HFF-Myc (cell line): ENCODE measurements at places on chromosomes 1 and 21.

DNA sequence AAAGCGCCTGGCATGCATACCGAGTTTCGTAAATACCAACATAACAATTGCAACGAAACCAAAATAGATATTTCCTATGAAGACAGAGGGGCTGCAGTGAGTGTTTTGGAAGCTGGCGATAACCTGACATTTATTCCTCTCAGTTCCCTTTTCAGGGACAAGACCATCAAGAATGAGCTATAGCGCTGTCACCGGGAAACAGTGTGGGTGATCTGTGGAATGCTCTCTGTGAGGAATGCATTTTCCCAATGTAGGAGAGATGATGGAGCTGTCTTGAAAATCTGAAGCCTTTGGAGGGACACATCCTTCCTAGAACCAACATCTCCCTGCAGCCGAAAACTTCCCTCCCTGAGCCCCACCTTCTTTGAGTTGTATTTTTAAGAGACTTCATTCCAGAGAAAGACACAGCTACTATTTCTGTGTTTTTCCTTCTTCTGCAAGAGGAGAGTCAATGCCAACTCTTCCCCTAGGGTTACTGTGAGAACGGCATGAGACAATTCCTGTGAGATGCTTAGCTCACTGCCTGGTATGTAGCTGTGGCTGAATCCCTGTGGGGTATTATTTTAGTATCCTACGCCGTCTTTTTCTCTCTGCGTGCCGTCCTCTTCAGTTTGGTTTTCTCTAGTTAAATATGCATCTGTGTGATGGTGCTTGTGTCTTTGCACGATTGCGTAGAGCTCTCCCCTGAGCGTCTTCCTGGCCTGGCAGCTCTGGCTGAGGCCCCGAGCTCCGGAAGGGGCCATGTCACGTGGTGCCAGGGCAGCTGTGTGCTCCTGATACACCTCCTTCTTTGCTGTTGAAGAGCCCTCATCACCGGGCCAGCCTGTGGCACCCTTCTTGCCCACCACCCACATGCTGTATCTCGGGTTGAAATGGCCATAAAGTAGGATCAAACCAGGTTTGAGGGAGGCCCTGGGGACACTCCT is 45.2 kb downstream of the AJAP1 start:
- DNase-seq = no peak

- no peak for DNase-seq
These were observed 62.2 kb downstream of the PSMG1 start for GRCh38 chr21:39120876-39121599.

DNA sequence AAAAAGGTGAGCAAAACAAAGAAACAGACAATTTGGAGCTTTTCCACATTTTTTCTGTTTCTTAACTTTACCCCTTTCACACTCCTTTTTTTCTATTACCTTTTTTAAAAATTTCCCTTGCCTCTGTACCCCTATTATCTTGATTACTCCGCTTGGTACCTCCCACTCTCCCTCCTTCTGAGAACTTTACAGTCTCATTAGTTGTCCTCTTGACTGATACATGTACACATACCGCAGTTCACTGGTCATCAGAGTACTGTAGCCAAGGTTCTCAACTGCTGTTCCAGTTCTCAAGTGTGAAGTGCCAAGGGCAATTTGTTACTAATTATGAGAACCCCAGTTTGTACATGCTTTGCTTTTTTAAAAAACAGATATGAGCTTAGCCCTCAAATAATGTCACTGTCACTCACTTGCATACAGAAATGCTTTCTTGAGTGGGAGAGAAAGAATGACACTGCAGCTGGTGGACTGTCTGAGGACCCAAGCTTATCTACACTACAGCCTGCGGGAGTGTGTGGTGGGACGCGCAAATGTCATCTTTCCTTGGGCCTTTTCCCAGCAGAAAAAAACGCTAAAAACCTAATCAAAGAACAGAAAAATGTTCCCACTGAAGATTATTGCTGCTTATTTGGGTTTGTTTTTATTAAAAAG is 160.8 kb downstream of the DISP1 start:
- DNase-seq = no peak

DNA sequence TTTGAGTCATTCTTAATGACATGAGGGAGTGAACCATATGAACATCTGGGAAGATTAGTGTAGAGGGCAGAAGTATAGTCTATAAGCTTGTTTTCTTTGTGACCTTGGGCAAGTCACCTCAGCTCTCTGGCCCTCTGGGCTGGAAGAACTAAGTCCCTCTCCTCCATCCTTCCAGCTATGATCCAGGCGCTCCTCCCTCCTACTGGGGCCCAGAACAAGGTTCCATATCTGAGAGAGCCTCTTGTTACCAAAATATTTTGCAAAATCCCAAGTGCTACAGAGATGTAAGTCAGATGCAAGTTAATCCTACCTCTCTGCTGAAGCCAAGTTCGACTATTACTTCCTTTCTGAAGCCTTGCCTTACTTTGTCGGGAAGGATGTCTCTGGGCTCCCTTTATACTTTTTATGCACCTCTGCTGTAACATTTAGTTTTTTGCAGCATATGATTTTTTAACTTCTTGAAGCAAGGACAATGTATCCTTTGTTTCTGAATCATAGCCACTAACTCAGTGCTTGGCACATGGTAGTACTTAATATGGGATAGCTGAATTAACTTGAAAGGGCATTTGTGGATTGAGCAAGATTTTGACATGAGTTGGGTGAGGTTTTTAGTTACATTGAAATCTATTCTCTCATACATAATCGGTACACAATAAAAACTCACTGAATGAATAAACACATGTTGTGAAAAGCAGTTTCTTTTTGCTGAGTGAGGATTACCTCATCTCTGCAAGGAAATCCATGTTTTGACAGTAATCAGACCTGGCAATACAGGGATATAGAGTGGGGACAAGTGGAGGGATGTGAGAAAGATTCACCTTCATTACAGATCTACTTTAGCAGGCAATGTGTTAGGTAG is 54.7 kb upstream of the BEND5 start:
- DNase-seq = no peak

GRCh38 chr21:26188422-26188821 is 17.9 kb upstream of the APP start:
- no peak for DNase-seq

DNA sequence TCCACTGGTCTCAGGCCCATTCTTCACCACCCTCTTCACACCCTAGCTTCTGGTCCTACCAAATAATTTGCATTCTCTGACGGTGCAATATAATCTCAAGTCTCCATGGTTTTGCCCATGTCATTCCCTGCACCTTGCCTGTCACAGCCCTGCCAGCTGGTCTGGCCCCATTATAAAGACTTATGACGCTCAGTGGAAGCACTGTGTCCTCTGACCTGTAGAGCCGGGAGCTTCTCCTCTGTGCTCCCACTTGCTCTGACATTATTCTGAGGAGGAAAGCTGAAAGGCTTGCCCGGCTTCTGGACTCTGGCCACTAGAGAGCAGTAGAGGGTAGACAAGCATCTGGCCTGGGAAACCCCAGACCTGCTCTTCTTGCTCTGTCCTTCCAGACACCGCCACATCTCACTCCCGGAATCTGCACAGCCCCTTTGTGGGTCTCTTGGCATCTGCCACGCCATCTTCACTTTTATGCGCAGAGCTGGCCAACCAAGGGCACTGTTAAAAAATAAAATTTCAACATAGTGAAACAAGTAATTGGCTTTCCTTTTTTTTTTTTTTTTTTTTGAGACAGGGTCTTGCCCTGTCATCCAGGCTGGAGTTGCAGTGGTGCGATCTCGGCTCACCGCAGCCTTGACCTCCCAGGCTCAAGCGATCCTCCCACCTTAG is 44.4 kb downstream of the NENF start:
- peak; percentile 75 for DNase-seq

GRCh38 chr1:154478013-154478412 is 24.0 kb upstream of the TDRD10 start:
- DNase-seq = no peak

- DNase-seq = peak; percentile 10
These were observed 39.3 kb downstream of the MAGI3 start for GRCh38 chr1:113429461-113430153.

GRCh38 chr1:184664042-184664660 is 90.5 kb downstream of the EDEM3 start:
- no peak for DNase-seq

- no peak for DNase-seq
These were observed at the start of gene CCSAP for GRCh38 chr1:229342656-229343569. Gene CCSAP (minus strand): TSS chr1:229343047. CDS start chr1:229342465, 582 bp downstream.

GRCh38 chr1:119656410-119656955 is 8.4 kb upstream of the ZNF697 start:
- no peak for DNase-seq
